ENCODE measurements at places on chromosomes 2 and 18. TPM values are rescaled to one million over a fixed set of nuclear protein-coding genes. Genes with fewer than 3 reads are reported as not detected.

GRCh38 chr2:165833156-165833555 lies 39.1 kb upstream of the GALNT3 start:
- DNase-seq, result peak; percentile 18

DNA sequence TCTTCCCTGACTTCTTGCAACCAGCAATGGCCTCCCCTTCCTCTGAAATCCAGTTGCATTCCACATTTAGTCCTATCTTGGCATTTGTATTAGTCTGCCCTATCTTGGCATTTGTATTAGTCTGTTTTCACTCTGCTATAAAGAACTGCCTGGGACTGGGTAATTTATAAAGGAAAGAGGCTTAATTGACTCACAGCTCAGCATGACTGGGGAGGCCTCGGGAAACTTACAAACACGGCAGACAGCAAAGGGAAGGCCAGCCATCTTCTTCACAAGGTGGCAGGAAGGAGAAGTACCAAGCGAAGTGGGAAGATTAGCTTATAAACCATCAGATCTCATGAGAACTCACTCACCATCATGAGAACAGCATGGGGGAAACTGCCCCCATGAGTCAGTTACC lies 234.5 kb upstream of the COPS8 start:
- DNase-seq, result no peak

GRCh38 chr2:220348206-220348605 lies 720.8 kb downstream of the SLC4A3 start:
- DNase-seq, result no peak

- no peak for DNase-seq
Measured at GRCh38 chr18:36942264-36942663, 113.3 kb downstream of the KIAA1328 start.

- DNase-seq, result no peak
Measured at GRCh38 chr2:63737081-63737751, 104.5 kb upstream of the UGP2 start.

Gene RIT2
- total RNA-seq, result not detected
